ENCODE measurements at places on chromosomes 6 and 20.

DNA sequence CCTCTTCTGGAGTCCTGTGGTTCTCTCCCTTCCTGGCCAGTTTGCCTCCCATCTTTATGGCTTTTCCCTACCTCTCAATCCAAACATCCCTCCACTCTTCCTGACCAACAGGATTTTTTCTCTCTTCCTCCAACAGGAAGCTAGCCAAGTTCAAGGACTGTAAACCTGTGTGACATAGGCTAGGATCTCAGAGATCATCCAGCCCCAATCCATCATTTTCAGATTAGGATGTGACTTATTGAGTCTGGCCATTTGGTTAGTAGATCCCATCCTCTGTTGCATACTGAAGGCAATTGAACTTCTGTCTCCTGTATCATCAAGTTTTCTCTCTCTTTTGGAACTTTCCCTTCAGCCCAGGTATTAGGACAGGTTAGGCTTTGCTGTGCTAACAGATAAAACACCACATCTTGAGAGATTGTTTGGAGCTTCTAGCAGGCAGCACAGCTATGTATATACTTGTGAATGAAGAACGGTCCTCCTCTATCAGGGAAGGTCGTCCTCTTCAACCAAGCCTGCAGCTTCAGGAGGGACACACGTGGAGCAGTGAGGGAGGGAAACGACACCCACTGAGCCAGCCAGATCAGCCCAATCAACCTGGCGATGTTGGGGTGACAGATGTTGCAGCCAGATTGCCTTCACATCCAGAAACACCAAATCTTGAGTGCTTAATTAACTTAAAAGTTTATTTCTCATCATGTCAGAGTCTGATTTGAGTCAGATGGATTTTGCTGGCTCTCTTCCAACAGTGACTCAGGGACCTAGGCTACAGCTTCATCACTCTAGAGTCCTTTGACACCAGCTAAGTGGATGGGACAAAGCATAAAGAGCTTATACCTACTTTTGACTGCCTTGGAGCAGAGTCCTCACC is 106.8 kb downstream of the GJA10 start:
- DNase-seq, result no peak

- no peak for DNase-seq
Observed at GRCh38 chr6:158999154-158999665, 792 bp downstream of the RSPH3 start.

DNA sequence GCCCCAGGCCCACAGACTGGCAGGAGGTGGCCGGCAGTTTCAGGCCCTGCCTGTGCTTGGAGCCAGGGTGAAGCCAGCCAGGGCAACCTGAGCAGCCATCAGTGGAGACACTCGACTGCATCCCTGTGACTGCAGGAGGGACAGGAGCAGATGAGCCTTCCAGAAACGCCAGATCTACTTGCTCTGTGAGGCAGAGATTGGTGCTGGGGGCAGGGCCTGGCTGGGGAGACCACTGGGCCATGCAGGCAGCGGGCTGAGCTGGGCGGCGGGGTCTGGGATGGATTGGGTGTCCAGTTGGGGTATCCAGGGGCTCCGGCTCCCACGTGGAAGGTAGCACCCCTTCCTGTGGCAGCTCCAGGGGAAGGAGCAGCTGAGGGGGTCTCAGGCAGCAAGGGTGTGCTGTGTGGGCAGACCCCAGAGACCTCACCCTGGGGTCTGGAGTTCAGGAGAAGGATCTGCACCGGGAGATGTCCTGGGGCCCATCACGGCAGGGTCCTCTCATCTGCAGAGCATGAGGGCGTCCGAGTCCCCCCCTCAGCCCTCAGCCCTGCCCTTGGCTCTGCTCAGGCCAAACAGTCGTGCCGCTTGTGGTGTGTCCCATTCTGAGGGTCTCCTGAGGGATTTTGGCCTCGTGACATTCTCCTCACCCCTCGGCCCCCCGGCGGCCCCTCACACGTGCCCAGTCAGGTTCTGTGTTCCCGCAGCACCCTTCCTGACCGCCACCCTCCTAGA is 334.9 kb downstream of the TAF4 start:
- DNase-seq, result no peak

DNA sequence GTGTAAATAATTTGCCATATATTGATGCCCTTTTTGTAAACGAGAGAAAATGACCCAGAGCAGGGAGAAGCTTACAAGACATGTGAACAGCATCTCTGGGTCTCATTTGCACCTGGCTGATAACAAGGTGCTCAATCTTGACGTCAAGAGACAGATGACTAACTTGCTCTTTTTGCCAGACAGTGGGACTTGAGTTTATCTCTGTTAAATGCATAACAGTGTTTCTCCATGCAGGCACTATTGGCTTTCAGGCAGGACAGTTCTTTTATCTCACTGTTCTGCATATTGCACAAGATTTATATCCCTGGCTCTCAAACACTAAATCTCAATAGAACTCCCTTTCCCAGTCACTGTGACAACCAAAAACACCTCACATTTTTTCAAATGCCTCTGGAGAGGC is 56.4 kb downstream of the RFX6 start:
- DNase-seq, result no peak

DNA sequence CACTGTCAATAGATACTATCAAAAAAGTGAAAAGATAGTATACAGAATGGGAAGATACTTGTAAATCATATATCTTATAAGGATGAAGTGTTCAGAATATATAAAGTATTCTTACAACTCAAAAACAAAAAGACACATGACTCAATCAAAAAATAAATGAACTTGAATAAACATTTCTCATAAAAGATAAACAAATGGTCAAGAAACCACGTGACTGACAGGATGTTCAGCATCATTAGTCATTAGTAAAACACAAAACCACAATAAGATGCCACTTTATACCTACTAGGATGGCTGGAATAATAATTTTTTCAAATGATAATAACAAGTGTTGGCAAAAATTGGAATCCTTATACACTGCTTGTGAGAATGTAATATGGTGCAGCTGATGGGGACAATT is 729.1 kb upstream of the HS3ST5 start:
- DNase-seq, result no peak

GRCh38 chr6:44456070-44456965 is 68.8 kb downstream of the CDC5L start:
- no peak for DNase-seq

GRCh38 chr6:16805243-16805950 is 44.1 kb upstream of the ATXN1 start:
- DNase-seq, result no peak

DNA sequence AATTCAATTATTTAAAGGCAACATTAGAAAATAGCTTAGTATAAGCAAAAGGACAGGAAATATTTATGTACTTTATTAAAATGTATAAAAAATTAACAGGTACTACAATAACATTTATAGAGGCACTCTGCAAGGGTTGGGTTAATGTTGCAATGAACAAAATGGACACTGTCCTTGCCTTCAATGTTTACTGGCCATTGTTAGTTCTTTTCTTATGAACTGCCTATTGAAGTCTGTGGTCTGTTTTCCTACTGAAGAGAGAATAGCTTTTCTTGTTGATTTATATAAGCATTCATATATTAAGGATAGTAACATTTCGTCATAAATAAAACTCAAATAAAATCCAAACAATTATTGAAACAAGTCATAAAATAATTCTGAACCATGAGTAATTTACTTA is 135.3 kb upstream of the BEND6 start:
- no peak for DNase-seq

- no peak for DNase-seq
Observed at GRCh38 chr6:128290221-128290620, 230.2 kb downstream of the PTPRK start.

GRCh38 chr20:2693286-2694007 is 867 bp downstream of the EBF4 start:
- no peak for DNase-seq

- DNase-seq, result no peak
Observed at GRCh38 chr6:129795261-129795660, 65.9 kb downstream of the TMEM244 start.

- DNase-seq, result no peak
Observed at GRCh38 chr20:52012079-52012478, 179.5 kb downstream of the ZFP64 start.

GRCh38 chr20:2880650-2881049 is 7.4 kb downstream of the PTPRA start:
- no peak for DNase-seq

GRCh38 chr6:68756454-68757375 is 121.6 kb downstream of the ADGRB3 start:
- no peak for DNase-seq

DNA sequence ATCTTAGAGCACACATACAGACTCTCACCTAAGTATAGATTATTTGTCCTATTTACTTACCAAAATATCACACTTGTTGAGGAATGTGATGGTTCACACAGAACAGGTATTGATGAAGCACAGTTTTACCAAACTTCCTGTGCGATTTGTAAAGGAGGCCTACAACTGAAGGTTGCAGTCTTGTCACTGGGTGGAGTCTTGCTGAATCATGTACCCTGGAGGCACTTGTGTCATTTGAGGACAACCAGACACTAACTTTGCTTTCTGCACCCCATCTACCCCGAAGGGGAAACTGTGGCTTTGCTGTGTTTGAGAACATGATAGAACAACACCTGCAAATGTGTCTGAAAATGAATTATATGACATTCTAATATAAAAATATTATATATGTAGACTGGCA is 32.4 kb upstream of the HINT3 start:
- DNase-seq, result no peak

DNA sequence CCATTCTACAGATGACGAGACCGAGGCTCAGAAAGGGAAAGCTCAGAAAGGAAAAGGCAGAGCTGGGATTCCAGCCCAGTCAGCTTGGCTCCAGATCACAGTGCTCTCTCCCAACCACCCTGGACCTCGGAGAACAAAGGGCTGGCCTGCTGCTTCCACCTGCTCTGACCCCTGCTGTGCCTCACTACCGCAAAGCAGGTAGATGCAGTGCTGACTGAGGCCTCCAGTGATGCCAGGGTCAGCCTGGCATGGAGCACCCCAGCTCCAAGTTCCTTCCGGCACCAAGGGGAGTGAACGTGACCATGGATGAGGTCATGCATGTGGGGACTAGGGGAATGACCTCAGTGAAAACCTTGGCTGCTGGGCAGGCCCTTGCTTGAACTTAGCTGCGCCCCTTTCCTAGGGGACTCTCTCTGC is 20.7 kb upstream of the TLDC2 start:
- no peak for DNase-seq

DNA sequence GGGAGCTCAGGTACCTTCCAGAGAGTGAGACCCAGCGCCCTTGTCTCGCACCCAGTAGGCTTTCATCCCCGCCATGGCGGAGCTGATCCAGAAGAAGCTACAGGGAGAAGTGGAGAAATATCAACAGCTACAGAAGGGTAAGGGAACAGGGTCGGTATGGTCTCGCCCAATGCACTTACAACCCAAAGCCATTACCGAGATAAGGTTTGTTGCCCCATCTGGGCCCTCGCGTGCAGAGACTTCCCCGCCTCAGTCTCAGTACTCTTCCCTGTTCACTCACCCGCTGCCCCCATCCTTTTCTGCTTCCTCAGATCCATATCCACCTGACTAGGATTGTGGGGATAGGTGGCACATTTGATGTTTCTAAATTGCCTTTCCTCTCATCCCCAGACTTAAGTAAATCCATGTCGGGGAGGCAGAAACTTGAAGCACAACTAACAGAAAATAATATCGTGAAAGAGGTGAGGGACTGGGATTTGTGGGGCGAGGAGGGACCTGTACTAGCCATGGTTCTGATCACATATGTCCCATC is 449 bp downstream of the PFDN6 start:
- DNase-seq, result no peak

DNA sequence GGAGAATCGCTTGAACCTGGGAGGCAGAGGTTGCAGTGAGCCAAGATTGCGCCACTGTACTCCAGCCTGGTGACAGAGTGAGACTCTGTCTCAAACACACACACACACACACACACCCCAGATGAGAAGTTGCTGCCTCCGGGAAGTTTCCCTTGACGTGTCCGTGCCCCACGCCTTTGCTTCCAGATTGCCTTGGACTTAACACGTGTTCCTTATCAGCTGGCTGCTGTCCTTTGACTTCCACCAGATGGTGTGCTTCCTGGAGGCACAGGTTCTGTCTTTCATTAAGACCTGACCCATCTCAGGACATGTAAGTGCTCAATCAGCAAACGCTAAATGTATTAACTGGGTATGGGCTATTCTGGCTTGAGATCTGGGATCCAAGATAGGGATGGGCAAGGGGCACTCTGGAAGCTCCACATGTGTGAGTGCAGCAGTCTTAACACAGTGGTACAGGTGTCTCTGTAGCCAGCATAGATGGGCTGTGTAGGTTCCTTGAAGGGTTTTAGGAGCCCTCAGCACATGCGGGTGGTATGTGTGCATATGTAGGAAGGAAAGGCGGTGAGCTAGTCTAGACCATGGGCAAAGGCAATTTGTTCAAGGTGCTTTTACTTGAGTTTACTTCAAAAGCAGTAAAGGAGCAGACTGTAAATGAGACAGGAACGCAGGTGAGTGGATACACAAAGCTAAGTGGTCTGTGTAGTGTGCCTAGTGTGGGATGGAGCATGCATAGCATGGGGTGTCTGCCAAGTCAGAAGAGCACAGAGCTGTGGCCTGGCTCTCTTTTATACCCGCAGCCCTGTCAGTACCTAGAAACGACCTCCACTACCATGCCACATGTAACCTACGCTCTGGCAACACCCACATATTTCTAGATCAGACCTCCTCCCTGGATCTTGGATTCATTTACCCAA is 11.6 kb downstream of the PIGT start:
- no peak for DNase-seq

DNA sequence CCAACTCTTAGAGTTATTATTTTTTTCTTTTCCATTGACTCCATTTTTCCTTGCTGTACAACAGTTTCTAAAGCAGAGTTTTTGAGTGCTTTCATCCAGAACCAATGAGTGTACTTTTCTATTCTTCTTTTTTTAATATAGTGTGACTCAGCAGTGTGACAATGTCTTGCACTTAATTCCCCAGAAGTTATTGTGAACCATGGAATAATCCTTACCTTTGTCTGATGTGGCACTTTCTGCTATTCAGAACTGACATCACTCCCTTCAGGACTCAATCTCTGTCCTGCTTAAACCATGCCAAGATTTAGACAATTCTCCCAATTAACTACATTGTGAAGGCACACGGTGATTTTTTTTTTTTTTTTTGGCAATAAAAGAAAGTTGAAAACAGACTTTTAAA is 41.5 kb downstream of the GRIK2 start:
- no peak for DNase-seq

- DNase-seq, result no peak
Observed at GRCh38 chr6:92593201-92593600, 826.2 kb downstream of the EPHA7 start.

GRCh38 chr6:2542858-2543218 is 207.9 kb downstream of the MYLK4 start:
- DNase-seq, result no peak

- no peak for DNase-seq
Observed at GRCh38 chr20:23653400-23653938, 15.7 kb upstream of the CST3 start.
